ENCODE measurements at places on chromosomes 5 and 9.
A peak's percentile ranks its signal among the peaks of the same experiment; 100 is the strongest.

DNA sequence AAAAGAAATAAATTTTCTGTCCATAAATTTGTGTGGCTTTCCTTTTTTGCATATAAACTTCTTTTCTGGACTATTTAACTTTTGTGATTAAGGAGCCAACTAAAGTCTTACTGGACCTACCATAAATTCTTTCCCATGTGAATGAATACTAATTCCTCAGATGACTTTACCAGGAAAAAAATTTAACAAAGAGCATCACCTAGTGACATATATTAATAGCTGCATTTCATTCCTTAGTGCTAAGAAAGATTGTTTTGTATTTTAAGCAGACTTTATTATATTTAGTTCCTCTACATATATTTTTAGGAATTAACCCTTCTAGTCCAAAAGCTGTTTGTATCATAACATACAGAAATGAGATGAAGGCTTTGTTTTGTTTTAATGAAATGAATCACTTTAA is 64.4 kb downstream of the C9orf85 start:
- no peak for DNase-seq

DNA sequence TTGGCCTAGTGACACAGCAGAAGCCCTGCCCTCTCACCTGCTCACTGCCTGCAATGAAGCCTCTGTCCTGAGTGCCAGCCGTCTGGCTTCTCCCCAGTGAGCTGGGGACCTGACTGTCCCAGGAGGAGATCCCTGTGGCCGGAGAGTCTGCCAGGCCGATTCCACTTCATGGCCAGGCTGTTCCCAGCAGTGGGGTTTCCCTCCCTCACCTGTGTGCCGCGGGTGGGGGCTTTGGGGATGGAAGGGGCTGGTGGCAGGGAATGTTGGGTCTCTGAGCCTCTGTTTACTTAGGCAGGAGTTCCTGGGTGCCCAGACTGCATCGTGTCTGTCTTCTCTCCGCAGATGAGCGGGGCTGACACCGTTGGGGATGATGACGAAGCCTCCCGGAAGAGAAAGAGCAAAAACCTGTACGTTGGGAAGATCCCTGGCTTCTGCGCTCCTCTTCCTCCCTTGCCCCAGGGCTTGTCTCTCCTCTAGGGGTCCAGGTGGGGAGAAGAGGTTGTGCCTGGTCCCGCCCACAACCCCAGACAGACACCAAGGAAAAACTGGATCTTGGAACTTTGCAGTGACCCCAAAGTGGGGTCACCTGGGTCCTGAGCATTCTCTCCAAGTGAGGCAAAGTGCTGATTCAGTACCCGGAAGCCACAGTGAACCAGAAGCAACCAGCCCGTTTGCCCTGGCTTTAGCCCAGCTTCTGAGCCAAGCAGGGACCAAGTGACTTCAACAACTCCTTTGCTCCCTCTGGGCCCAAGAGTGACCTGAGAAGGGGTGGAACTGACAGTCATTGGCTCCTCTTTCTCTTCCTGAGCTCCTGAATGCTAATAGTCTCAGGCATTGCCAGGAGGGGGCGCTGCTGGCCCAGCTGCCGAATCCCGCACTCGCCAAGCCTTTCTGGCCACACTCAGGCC is 127.7 kb downstream of the RGS3 start:
- peak; percentile 12 for DNase-seq

DNA sequence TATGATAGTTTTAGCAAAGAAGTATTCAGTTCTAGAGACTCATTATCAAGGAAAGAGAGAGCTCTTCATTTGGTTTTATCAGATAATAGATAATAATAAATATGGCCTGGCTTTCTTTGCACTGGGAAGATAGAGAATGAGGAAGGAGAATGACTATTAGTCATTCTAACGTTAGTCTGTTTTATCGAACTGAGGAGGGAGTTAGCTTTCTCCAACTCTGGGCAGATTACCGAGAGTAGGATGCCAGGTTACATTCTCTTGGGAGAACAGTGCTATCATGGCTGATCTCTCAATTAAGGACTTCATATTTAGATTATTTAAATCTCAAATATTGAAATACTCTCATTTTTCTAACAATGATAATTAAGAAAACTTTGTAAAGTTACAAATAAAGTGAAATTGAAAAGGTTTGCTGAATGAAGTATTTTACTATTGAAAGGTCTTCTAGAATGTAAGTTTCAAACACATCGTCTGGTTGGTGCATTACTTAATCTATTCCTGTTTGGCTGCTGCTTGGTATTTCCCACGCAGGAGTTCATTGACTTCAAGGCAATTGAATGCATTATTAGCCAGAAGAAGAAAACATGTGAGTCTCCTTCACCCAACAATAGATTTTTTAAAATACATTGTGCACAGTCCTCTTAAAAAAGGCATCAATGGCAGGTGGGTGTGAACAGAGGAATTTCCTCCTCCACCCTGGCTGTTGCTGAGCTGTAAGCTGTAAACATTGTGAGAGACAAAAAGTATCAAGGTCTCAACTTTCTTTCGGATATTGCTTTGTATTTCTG is 140.8 kb downstream of the C9orf152 start:
- no peak for DNase-seq

DNA sequence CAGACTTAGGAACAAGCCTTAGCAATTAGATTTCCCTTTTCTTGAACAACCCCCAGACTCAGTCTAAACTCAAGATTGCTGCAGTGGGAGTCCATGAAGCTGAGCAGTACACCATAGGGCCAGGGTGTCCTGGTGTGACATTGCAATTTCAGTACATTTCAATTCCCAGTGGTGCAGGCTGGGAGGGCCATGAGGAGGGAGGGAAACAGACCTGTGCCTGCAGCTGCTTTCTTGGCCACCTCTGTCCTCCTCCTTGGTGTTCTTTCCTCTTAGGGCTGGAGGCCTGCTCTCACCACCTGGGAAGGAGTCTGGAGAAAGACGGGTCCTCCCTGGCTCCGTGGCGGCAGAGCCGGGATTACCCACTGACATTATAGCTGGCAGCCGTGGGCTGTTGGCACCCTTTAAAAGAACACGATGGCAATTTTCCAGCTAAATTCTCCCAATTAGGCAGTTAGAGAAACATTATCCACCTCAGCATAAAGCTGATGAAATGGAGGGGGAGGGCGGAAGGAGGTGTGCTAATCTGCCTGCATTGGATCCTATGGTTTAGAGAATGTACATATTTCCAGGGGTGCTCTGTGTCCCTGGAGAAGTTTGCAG is 186.4 kb downstream of the SLIT3 start:
- DNase-seq: no peak

GRCh38 chr9:35661756-35662350 is 3.1 kb downstream of the ARHGEF39 start:
- DNase-seq: no peak

GRCh38 chr5:160445132-160445531 is 23.5 kb downstream of the PTTG1 start:
- no peak for DNase-seq

GRCh38 chr9:5762421-5762820 is 70.5 kb downstream of the ERMP1 start:
- DNase-seq: no peak

DNA sequence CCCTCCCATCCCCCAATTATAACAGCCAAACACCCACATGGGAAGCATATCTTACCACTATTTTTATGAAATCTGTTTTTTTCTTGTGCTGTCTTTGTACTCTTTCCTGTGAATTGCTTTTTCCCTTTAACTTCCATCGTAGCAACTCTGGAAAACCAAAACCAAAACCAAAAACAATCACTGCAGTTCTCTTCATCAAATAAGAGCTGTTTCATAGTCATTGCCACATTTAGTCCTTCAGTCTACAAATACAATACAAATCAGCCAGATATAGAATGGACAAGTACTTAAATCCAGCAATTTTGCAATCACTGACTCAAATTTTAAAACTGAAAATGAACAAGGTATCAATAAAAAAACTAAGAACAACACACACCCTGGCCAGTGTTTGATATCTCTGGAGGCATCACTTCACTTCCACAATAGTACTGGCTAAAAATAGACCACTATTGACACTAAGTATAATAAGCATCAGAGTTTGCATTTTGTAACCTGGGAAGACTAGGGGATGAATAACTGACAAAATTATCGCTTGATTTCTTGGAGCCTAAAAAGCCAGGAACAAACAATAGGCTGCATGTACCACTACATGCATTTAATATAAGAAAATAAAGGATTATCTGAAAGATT is 5.4 kb downstream of the PUM3 start:
- DNase-seq: no peak

DNA sequence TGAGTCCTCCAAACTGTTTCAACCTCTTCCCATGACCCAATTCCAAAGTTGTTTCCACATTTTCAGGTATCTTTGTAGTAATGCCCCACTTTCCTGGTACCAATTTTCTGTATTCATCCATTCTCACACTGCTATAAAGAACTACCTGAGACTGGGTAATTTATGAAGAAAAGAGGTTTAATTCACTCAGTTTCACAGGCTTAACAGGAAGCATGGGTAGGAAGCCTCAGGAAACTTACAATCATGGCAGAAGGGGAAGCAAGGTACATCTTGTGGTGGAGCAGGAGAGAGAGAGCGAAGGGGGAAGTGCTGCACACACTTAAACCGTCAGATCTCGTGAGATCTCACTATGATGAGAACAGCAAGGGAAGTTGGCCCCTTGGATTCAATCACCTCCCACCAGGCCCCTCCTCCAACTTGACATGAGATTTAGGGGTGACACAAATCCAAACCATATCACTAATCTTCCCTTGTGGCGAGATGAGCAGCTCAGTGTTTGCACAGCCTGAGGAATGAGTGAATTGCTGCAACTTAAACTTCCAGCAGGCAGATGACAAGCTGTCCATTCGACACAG is 42.9 kb downstream of the TRIP13 start:
- DNase-seq: no peak

DNA sequence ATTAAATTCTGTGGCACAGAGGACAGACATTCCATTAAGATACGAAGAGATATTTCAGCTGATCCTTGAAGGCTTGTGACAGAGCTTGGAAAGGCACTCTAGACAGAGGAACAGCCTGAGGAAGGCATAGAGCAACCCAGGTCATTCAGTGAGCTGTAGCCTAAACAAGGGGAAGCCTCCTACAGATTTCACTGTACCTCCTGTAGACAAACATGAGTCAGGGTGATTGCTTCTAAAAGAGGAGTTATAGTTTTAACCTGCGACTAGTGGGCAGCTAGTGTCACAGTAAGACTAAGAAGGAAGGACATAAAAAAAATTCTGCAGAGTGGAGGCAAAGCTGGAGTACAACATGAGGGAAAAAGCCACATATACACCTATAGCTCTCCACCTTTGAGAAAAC is 43.5 kb upstream of the ANKDD1B start:
- DNase-seq: no peak

DNA sequence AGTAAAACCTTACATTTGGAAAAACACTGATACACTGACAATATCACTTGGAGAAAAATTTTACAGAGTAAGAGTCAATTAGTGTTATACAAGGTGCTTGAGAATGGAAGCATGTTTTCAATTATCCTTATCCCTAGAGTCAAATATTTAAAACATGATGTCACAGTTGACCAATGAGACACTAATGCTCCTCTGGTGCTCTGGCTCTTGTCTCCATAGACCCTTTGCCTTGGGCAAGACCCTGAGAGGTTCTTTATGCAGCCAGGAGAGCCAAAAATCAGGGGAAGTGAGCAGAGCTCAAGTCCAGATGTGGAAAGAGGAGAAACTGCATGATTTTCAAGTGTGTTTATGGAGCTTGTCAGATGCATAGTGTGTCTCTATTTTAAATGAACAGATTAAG is 153.9 kb downstream of the MARCHF11 start:
- no peak for DNase-seq

DNA sequence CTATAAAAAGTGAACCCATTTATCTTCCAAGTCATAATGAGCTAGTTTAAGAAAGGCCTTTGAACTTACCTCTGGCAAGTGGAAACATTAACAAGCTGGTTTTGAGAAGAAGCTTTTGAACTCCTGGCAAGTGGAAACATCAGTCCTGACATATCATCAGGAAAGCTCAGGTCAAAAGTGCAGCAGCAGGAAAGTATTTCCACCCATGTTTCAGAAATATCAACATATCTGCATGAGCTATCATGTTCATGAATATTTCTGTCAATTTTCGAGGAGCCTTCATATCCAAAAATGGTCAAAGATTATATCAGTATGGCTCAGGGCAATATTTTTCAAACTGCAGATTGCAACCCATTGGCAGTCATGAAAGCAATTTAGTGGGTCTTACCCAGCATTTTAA is 133.9 kb downstream of the PLK2 start:
- no peak for DNase-seq

GRCh38 chr5:128262911-128263310 is 179.3 kb downstream of the SLC12A2 start:
- no peak for DNase-seq

- no peak for DNase-seq
These were observed 4.3 kb upstream of the DRD1 start for GRCh38 chr5:175448276-175448675.

DNA sequence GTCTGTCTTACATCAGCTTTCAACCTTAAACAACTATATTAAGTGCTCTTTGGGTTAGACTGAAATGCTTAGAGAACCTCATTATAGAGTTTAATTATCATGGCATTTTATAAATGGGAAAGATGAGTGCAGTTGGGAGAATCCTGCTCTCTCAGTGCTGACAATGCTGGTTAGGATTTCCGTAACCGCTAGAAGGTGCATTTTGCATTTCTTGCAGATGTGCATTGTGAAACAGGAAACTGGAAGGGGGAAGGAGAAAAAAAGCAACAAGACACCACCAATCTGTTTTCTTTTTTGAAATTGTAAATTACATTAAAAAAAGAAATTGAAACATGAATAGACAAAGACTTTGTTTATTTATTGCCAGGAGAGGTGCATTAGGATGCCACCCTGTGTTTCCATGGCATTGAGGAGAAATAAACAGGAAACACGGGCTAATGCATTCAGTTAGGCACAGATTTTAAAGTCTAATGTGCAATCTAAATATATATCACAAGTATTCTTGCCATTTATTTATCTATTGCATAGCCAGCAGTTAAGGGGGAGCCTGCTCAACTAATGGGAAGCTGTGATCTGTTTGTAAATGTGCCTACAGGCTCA is 478.9 kb downstream of the PSAT1 start:
- DNase-seq: no peak

- no peak for DNase-seq
These were observed 146.6 kb downstream of the PIP5K1B start for GRCh38 chr9:68851657-68852056.

DNA sequence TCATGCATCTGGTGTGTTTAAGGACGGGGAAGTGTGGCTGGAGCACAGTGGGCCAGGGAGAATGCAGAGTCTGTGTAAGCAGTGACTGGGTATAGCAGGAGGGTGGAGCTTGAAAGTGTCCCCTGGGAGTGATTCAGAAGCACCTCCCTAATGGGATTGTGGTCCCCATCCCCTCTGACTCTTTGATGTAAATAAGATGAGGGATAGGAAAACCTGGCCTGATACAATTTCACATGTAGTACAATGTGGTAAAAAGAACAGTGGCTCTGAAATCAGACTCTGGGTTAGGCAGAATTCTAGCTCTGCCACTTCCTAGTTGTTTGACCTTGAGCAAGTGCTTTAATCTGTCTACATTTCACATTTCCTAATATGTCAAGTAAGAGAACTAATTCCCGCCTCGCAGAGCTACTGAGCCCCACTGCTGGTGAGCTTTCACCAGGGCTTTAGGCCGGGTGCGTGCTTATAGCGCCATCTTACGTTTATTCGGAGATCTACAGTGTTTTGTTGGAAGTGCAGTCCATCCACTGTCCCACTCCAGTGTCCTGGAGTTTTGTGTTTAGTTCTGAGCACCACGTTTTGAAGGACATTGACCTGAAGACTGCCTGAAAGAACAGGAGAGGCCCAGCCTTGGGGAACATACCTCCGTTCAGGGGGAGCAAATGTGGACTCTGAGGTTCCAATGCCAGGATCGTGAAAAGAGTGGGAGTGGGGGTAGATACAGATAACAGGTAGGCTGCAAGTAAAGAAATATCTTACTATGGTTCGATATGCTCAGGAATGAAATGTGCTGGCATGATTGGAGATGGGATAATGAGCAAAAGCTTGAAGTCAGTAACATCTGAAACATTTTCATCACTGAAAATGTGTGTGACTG is 51.2 kb upstream of the TESK1 start:
- DNase-seq: no peak

All from activated CD4-positive, CD25-positive, alpha-beta regulatory T cell (primary cell).